Activated naive CD4-positive, alpha-beta T cell treated with anti-CD3 and anti-CD28 coated beads for 36 hours (primary cell): ENCODE measurements at places on chromosomes 2 and 18. TPM values are rescaled to one million over a fixed set of nuclear protein-coding genes. Genes with fewer than 3 reads are reported as not detected.
A peak's percentile ranks its signal among the peaks of the same experiment; 100 is the strongest.

DNA sequence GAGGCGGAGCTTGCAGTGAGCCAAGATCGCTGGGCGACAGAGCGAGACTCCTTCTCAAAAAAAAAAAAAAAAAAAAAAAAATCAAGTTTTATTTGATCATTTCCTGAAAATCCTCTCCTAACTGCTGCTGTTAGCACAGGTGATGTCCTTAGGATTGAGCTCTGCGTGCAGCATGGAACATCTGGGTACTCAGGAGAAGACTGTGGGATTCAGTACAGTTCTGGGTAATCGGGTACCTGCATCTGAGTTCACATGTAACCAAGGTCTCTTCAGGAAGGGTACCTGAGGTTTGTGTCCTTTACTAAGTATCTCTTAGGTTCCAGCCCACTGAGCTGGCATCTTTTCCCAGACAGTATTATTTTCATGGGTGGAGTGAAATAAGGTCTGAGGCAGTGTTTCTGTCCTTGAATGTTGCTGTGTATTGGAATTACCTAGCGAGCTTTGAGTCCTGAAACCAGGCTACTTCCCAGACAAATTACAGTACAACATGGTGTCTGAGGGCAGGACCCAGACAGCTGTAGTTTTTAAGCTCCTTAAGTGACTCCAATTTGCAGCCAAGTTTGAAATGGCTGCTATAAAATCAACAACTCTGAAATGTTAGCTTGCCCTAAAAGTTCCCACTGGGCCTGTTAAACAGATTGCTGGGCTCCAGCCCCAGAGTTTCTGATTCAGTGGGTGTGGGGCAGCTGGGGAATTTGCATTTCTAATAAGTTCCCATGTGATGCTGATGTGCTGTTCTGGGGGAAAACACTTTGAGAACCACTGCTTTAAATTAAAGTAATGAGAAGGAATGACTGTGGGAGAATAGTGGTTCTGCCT lies 120.5 kb downstream of the PMAIP1 start:
- H3K4me3 ChIP-seq: no peak overlapping the region
- H3K4me1 ChIP-seq: no peaks in the 10 kb centered on the region
- H3K27me3 ChIP-seq: peaks cover 10% of the 10 kb centered on the region
- no peak overlapping the region for H3K27ac ChIP-seq

DNA sequence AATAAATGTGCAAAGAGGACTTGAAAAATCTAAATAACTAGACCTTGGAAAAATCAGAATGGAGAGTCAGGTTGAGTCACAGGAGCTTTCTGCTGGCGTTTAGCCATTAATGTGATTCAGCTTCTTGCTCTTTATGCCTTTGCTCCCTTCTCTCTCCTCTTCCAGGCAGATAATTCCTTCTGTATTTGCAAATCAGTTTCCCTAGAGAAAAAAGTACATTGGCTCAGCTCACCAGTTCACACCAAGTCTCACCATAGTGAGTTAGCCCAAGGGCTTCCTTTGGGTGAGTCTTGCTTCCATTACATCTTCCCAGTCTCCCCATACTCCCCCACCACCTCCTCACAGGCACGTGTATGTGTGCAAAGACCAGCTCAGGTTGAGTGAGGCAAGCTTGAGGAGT lies 73.6 kb downstream of the CYBRD1 start:
- H3K4me3 ChIP-seq: no peak overlapping the region
- H3K27me3 ChIP-seq: no peaks in the 10 kb centered on the region
- no peaks in the 10 kb centered on the region for H3K4me1 ChIP-seq

- peaks cover 2% of the 10 kb centered on the region for H3K27me3 ChIP-seq
- no peak overlapping the region for H3K27ac ChIP-seq
- DNase-seq: no peak
- H3K36me3 ChIP-seq: no peaks in the 10 kb centered on the region
- H3K4me3 ChIP-seq: no peak overlapping the region
- H3K4me1 ChIP-seq: peaks cover 8% of the 10 kb centered on the region
These were observed 22.4 kb downstream of the CRYGD start for GRCh38 chr2:208101716-208102631.

GRCh38 chr2:20153131-20153851 lies 71.6 kb downstream of the SDC1 start:
- no peak for DNase-seq
- H3K36me3 ChIP-seq: no peaks in the 10 kb centered on the region
- no peaks in the 10 kb centered on the region for H3K4me1 ChIP-seq

DNA sequence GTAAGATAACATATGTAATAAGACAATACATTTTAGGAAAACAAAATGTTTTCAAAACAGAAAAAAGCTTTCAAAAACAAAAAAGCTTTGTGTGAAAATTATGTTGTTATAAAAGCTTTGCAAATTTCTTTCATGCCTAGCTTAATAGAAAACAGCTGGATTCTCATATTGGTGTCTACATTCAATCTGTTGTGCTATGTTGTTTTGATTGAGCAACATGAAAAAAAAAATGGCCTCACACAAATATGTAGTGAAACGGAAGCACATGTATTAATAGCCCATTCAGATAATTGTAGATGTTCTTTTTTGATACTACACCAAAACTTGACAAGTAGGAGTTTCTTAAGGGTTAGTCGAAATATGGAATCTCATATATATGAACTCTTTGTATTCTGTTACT lies 197.5 kb downstream of the ZEB2 start:
- no peak for DNase-seq
- peaks cover 6% of the 10 kb centered on the region for H3K36me3 ChIP-seq
- no peaks in the 10 kb centered on the region for H3K27me3 ChIP-seq
- H3K27ac ChIP-seq: no peak overlapping the region
- peaks cover 57% of the 10 kb centered on the region for H3K4me1 ChIP-seq
- no peak overlapping the region for H3K4me3 ChIP-seq

DNA sequence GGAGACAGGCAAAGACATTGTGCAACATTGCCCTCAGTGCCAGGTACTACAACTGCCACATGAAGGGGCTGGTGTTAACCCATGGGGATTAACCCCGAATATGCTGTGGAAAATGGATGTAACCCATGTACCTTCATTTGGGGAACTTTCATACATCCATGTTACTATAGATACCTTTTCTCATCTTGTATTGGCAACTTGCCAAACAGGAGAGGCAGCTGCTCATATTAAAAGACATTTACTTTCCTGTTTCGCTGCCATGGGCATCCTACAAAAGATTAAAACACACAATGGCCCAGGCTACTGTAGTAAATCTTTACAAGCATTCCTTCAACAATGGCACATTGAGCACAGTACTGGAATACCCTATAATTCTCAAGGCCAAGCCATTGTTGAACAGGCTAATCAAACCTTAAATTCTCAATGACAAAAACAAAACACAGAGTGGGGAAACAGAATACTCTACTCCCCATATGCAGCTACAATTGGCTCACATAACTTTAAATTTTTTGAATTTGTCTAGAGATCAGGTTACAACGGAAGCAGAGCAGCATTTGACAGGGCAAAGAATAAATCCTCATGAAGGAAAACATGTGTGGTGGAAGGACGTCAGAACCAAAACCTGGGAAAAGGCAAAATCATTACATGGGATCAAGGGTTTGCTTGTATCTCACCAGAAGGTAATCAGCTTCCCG lies 1723.5 kb upstream of the LRRTM1 start:
- no peaks in the 10 kb centered on the region for H3K27me3 ChIP-seq
- H3K36me3 ChIP-seq: no peaks in the 10 kb centered on the region
- no peaks in the 10 kb centered on the region for H3K4me1 ChIP-seq
- no peak overlapping the region for H3K4me3 ChIP-seq

DNA sequence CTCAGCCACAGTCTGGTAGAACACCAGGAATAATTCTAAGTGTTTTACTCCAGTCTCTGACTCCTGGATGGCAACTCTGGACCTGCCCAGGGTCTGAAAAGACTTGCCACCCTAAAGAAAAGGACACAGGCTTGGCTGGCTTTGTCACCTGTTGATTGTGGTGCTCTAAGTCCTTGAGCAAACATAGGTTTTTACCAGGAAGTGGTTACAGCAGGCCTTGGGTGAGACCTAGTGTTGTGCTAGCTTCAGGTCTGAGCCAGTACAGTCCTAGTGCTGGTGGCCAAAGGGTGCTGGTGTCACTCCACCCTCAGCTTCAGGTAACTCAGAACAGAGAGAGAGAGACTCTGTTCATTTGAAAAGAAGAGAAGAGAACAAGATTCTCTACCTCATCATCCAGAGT lies 1239.4 kb upstream of the CRIM1 start:
- no peak overlapping the region for H3K27ac ChIP-seq
- no peaks in the 10 kb centered on the region for H3K4me1 ChIP-seq
- H3K27me3 ChIP-seq: no peaks in the 10 kb centered on the region
- H3K4me3 ChIP-seq: no peak overlapping the region

DNA sequence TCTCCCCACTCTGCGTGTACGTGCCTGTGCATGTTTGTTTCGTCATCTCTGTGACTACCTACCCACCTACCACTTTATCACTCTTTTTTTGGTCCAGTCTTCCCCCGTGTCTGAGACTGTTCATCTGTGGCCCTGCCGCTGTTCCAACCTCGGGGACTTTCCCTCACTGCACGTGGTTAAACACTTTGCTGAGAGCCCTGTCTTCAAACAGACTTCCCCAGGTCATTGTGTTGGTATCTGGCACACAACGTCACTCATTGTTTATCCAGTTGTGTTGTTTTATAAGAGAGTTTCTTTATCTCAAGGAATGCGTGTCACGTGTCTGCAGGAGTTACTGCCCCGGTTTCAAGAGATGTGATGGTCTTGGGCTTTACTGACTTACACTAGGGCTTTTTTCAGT lies 262.0 kb upstream of the RASGRP3 start:
- H3K4me1 ChIP-seq: no peaks in the 10 kb centered on the region
- no peak overlapping the region for H3K27ac ChIP-seq
- peaks cover under 1% of the 10 kb centered on the region for H3K27me3 ChIP-seq
- no peaks in the 10 kb centered on the region for H3K36me3 ChIP-seq
- H3K4me3 ChIP-seq: no peak overlapping the region

DNA sequence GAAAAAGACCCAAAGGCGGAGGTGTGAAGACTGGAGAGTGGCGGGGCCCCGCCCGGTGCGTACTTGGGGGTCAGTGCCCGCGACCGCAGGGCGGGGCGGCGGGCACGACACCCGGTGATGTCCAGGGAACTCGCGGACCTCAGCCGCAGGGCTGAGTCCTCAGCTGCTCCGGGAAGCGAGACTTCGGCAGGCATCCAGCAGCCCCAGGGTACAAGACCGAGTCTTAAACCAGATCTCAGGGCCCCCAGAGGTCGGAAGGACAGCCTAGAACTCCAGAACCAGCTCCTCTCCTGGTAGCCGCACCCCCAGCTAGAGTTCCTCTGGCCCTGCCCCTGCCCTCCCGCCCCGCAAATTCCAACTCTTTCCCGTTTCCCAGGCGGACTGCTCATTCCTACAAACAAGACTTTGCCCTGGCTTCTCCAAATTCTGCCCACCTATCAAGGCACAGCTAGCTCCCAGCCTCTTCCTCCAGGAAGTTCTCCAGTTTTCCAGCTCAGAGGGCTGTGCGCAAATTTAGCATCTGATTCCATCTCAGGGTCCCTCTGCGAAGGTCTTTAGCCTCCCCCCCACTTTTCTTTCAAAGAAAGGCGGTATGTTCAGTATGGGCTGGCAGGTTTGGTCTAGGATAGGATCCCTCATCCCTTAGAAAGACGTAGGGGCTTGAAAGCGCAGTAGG lies 26.0 kb upstream of the NOTO start:
- peak overlapping the region; percentile 60 for H3K27ac ChIP-seq
- peaks cover 24% of the 10 kb centered on the region for H3K4me1 ChIP-seq
- H3K4me3 ChIP-seq: peak overlapping the region; percentile 78
- peaks cover 26% of the 10 kb centered on the region for H3K27me3 ChIP-seq
- H3K36me3 ChIP-seq: no peaks in the 10 kb centered on the region

- H3K36me3 ChIP-seq: no peaks in the 10 kb centered on the region
- no peak overlapping the region for H3K27ac ChIP-seq
- no peak overlapping the region for H3K4me3 ChIP-seq
- no peaks in the 10 kb centered on the region for H3K4me1 ChIP-seq
- no peaks in the 10 kb centered on the region for H3K27me3 ChIP-seq
- no peak for DNase-seq
These were observed 820.0 kb upstream of the NXPH2 start for GRCh38 chr2:139600166-139600565.

- H3K4me1 ChIP-seq: no peaks in the 10 kb centered on the region
- H3K36me3 ChIP-seq: no peaks in the 10 kb centered on the region
- no peak overlapping the region for H3K27ac ChIP-seq
- no peak overlapping the region for H3K4me3 ChIP-seq
These were observed 183.9 kb upstream of the VRK2 start for GRCh38 chr2:57862727-57863126.

GRCh38 chr2:184339966-184340365 lies 258.4 kb upstream of the ZNF804A start:
- H3K4me3 ChIP-seq: no peak overlapping the region
- H3K27me3 ChIP-seq: no peaks in the 10 kb centered on the region
- no peak overlapping the region for H3K27ac ChIP-seq
- no peaks in the 10 kb centered on the region for H3K36me3 ChIP-seq

DNA sequence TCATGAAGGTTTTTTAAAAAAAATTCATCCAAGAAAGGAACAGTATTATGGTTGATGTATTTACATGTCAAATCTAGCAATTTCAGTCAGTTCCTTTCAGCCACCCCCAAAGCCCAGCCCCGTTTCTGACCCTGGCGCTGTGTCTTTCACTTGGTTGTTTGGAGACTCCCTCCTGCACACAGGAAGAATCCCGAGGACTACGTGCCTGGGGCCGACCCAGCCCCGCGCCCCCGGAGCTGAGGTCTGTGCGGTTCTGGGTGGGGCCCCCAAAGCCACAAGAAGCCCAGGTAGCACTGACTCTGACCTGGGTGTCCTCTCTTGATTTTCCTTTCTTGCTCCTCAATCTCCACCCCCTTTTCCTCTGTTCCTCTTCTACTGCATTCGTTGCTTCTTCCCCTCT lies 49.1 kb downstream of the TRAPPC12 start:
- no peak for DNase-seq
- H3K36me3 ChIP-seq: peaks cover 26% of the 10 kb centered on the region
- H3K27me3 ChIP-seq: no peaks in the 10 kb centered on the region
- H3K27ac ChIP-seq: no peak overlapping the region

GRCh38 chr2:172380436-172381274 lies 46.7 kb upstream of the ITGA6 start:
- no peak overlapping the region for H3K27ac ChIP-seq
- DNase-seq: no peak
- H3K27me3 ChIP-seq: no peaks in the 10 kb centered on the region
- no peak overlapping the region for H3K4me3 ChIP-seq
- no peaks in the 10 kb centered on the region for H3K36me3 ChIP-seq
- H3K4me1 ChIP-seq: no peaks in the 10 kb centered on the region

Gene GNLY
- 3.2 TPM for total RNA-seq

Gene RGPD4
- 0.07 TPM for total RNA-seq

Gene LONRF2
- not detected for total RNA-seq

Gene CPLX4
- total RNA-seq: not detected

Gene UGT1A5
- total RNA-seq: not detected
